Upper lobe of left lung (tissue), 6 donors: ENCODE measurements at places on chromosomes 12 and 14.

DNA sequence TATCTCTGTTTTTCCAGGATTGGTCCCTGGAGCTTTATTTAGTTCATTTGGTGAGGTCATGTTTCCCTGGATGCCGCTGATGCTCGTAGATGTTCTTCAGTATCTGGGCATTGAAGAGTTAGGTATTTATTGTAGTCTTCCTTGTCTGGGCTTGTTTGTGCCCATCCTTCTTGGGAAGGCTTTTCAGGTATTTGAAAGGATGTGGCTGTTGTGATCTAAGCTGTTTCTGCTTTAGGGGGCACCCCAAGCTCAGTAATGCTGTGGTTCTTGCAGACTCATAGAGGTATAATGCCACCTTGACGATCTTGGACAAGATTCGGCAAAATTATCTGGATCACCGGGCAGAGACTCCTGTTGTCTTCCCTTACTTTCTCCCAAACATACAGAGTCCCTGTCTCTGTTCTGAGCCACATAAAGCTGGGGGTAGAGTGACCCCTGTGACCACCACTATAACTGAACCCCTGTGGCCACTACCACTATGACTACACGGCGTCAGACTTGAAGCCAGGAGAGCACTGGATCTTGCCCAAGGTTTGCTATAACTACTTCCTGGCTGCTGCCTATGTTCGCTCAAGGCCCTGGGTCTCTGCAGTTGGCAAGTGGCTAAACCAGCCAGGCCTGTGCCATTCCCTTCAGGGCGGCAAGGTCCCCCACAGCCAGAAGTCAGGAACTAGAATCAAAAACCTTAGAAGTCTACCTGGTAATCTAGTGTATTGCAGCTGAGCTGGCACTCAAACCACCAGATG is 40.9 kb downstream of the FGD4 start:
- H3K4me3 ChIP-seq = no peak overlapping the region
- DNase-seq = no peak
- H3K36me3 ChIP-seq = no peaks in the 10 kb centered on the region

- H3K27me3 ChIP-seq = no peaks in the 10 kb centered on the region
- H3K4me3 ChIP-seq = no peak overlapping the region
- no peak for DNase-seq
- no peaks in the 10 kb centered on the region for H3K36me3 ChIP-seq
Measured at GRCh38 chr14:64707661-64708060, 3.4 kb downstream of the PLEKHG3 start.

DNA sequence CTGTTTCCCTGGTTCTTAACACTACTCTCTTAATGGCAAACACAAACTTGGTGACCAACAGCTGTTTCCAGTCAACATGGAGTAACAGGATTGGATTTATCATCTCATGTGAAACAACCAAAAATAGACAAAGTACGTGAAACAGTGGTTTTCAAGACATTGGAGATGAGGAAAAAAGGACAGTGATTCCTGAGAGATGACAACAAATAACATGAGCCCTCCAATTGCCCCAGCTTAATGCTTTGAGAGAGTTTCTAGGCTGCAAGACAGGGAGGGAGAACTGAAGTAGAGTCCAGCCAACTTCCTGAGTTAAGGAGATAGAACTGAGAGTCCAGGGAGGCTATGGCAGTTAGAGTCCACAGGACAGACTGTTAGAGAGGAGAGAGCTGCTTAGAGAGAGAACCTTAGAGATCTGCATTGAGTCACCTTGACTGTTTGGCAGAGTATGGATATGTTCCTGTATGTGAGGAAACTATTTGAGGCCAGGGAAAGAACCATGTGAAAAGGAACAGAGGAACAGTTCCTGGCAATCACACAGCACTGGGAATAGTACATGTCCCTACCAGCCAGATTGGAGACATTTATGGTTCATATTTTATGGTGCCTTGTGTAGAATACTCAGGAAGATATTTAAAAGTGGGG is 106.4 kb downstream of the PCNX1 start:
- peaks cover 6% of the 10 kb centered on the region for H3K36me3 ChIP-seq
- no peak overlapping the region for H3K27ac ChIP-seq
- no peak overlapping the region for H3K4me3 ChIP-seq
- no peak for DNase-seq
- no peaks in the 10 kb centered on the region for H3K27me3 ChIP-seq

GRCh38 chr12:65655074-65655493 is 169.2 kb upstream of the HMGA2 start:
- no peak overlapping the region for H3K4me3 ChIP-seq
- no peaks in the 10 kb centered on the region for H3K36me3 ChIP-seq
- DNase-seq = no peak
- H3K4me1 ChIP-seq = no peaks in the 10 kb centered on the region
- H3K27ac ChIP-seq = no peak overlapping the region

DNA sequence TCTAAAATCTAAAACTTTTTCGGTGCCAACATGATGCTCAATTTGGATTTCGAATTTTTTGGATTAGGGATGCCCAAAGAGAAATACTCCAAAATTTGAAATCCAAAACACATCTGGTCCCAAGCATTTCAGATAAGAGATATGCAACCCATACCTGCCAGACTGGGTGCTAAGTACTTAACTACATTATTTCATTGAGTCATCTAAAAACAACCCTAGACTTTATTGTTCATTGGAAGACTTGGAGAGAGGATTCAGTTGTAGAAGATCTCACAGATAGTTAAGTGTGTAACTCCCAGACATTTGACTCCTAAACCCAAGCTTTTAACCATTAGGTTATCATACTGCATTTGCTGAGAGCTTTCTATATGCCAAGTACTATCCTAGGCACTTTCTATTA is 102.2 kb downstream of the BCAT1 start:
- no peak overlapping the region for H3K27ac ChIP-seq
- no peak for DNase-seq
